Bladder microvascular endothelial cell (primary cell): ENCODE measurements at places on chromosomes 16 and 17. TPM values are rescaled to one million over a fixed set of nuclear protein-coding genes. Genes with fewer than 3 reads are reported as not detected.

The CENPT gene
- 17.2 and 25.7 TPM in 2 replicates for total RNA-seq

The TNP2 gene
- not detected in 2 replicates for total RNA-seq

The GCGR gene
- not detected in 2 replicates for total RNA-seq

The ALDOC gene
- total RNA-seq, result 19.6 and 25.0 TPM in 2 replicates

The DHRS7C gene
- total RNA-seq, result not detected in 2 replicates

The BAIAP3 gene
- 1.0 and 3.7 TPM in 2 replicates for total RNA-seq

The GPR179 gene
- total RNA-seq, result not detected in 2 replicates

The CCL5 gene
- total RNA-seq, result under 0.01 and 1.8 TPM in 2 replicates

The HOXB5 gene
- 0.25 and 0.32 TPM in 2 replicates for total RNA-seq

The DYNLRB2 gene
- 0.69 TPM in 1 of 2 replicates, not detected in the other for total RNA-seq

The KIF2B gene
- not detected in 2 replicates for total RNA-seq

The GAS7 gene
- 0.49 and 3.7 TPM in 2 replicates for total RNA-seq

The KRTAP1-5 gene
- total RNA-seq, result not detected in 2 replicates

The KCNH6 gene
- 0.06 TPM in 1 of 2 replicates, not detected in the other for total RNA-seq

The MYL11 gene
- 0.97 TPM in 1 of 2 replicates, not detected in the other for total RNA-seq

The CHST4 gene
- total RNA-seq, result not detected in 2 replicates

The CASKIN2 gene
- total RNA-seq, result 11.2 and 25.2 TPM in 2 replicates

The BFAR gene
- total RNA-seq, result 53.9 and 61.9 TPM in 2 replicates

The MT1A gene
- total RNA-seq, result 0.65 and 0.69 TPM in 2 replicates

The FOXN1 gene
- total RNA-seq, result not detected in 2 replicates

The SERPINF2 gene
- 0.49 TPM in 1 of 2 replicates, not detected in the other for total RNA-seq

The SYCE1L gene
- total RNA-seq, result 2.1 and 5.0 TPM in 2 replicates

The DBNDD1 gene
- total RNA-seq, result 1.5 and 17.5 TPM in 2 replicates

The TMEM114 gene
- not detected in 2 replicates for total RNA-seq

The PPY gene
- not detected in 2 replicates for total RNA-seq

The SLC38A8 gene
- not detected in 2 replicates for total RNA-seq

The GRB7 gene
- 0.16 TPM in 1 of 2 replicates, not detected in the other for total RNA-seq

The GPR139 gene
- not detected in 2 replicates for total RNA-seq
